CD14-positive monocyte (primary cell): ENCODE measurements at places on chromosomes 13 and 19.

- DNase-seq = no peak
These were observed 49.4 kb downstream of the FAM124A start for GRCh38 chr13:51271528-51272085.

DNA sequence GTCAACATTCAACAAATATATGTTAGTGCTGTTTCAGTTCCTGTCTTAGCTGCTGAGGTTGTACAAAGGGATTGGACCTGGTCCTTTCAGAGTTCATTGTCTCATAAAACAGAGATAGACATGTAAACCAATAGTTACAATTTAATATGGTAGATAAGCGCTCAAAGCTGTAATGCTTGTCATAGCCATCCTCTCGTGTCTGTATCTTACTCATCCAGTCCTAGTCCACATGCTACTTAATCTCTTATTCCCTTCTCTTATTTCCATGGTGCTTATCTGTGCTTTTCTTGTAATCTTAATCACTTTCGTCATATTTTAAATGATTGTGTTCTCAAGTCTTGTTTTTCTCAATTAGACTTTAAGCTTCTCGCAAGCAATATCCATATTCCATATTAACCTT, 185.2 kb upstream of the OBI1 start:
- no peak for DNase-seq

GRCh38 chr19:58557221-58558065, 968 bp downstream of the UBE2M start:
- DNase-seq = no peak

- DNase-seq = no peak
These were observed 94.7 kb downstream of the MIPEP start for GRCh38 chr13:23794267-23795161.

DNA sequence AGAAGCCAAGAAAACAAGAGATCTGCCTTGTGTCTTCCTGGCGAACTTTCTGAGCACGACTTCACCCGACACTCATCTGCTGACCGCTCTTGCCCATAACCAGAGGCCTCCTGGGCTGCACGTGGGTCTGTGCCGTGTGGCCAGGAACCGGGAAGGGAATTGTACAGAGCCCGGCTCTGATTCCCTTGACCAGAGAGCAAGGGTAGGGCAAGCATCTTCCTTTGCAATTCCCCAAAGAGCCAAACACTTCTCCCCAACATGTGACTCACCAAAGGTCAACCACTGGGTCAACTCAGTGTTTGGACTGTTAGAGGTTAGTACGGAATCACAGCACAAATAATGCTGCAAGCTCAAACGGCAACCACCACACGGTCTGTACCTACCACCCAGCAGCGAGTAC, 48.9 kb downstream of the KLF2 start:
- no peak for DNase-seq

- DNase-seq = no peak
These were observed 28.5 kb downstream of the RFC3 start for GRCh38 chr13:33846303-33847062.

GRCh38 chr13:38166116-38166515, 183.5 kb upstream of the UFM1 start:
- no peak for DNase-seq

- peak; percentile 56 for DNase-seq
These were observed 696 bp downstream of the ZNF460 start for GRCh38 chr19:57280962-57281400.

DNA sequence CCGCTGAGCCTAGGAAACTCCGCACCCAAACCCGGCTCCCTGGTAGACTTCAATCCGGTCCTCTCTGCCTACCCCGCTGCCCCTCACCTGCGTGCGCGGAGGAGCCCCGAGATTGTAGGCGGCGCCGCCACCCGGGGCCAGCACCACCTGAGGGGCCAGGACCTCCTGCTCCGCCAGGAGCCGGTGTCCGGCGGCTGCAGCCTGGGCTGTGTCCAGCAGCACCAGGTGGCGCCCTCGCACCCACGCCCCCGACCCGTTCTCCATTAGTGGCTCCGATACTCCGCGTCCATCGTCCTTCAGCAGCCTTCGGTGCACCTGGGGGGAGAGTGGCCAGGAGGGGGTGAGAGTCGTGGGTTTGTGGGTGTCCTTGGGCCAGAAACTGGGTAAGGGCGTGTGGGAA, 18.5 kb downstream of the MAN2B1 start:
- DNase-seq = no peak
